ENCODE measurements at places on chromosomes 5 and 9.

- no peak for DNase-seq
Measured at GRCh38 chr5:67437905-67438845, 241.6 kb upstream of the CD180 start.

GRCh38 chr5:143030349-143030748, 260.2 kb downstream of the ARHGAP26 start:
- no peak for DNase-seq

GRCh38 chr5:108686676-108687075, 61.0 kb upstream of the FER start:
- DNase-seq: no peak

DNA sequence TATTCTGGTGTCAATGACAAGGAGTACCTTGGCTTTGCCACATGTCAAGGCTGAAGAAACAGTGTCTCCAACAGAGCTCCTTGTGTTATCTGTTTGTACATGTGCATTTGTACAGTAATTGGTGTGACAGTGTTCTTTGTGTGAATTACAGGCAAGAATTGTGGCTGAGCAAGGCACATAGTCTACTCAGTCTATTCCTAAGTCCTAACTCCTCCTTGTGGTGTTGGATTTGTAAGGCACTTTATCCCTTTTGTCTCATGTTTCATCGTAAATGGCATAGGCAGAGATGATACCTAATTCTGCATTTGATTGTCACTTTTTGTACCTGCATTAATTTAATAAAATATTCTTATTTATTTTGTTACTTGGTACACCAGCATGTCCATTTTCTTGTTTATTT, 19.8 kb downstream of the CD274 start:
- no peak for DNase-seq

GRCh38 chr5:69467442-69468225, 25.0 kb upstream of the OCLN start:
- DNase-seq: no peak

DNA sequence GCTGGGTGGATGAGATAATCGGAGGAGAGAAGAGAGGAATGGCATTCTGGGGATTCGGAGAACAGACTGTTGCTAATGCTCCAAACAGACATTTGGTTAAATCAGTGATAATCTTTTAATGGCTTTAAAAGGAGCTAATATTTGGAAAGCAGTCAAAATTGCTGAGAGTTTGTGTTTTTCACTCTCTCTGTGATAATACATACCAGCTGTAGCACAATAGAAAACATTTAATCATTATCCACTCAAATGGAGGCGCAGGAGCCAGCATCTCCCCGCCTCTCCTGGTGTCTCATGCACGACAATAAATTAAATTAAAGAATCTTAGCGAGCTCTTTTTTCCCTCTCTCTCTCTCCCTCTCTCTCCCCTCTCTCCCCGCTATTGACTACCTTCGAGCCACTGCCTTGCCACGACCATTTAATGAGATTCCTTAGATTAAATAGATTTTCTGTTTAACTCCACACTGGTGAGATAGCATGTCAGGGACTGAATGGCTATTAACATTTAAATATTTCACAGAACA, 268.6 kb upstream of the MVB12B start:
- no peak for DNase-seq

- no peak for DNase-seq
Measured at GRCh38 chr5:10376544-10376943, 23.0 kb downstream of the MARCHF6 start.

- no peak for DNase-seq
Measured at GRCh38 chr9:6356904-6357303, 28.7 kb downstream of the TPD52L3 start.

All from femur (tissue), 1 donor.